ENCODE measurements at places on chromosomes 3 and 15. TPM values are rescaled to one million over a fixed set of nuclear protein-coding genes. Genes with fewer than 3 reads are reported as not detected.

Gene CAMK2N2
- not detected for total RNA-seq

Gene GOLGA8O
- total RNA-seq = not detected

Gene ITPKA
- 0.59 TPM for total RNA-seq

Gene SNX1
- total RNA-seq = 42.2 TPM

Gene VIPR1
- not detected for total RNA-seq

Gene RTP1
- not detected for total RNA-seq

Gene CX3CR1
- not detected for total RNA-seq

Gene SPSB4
- total RNA-seq = not detected

Gene ANKRD34C
- total RNA-seq = not detected

Gene RAMAC
- 36.8 TPM for total RNA-seq

Gene CATSPER2
- 9.6 TPM for total RNA-seq

Gene DPPA2
- not detected for total RNA-seq

Gene OIP5
- 0.59 TPM for total RNA-seq

Gene PFN2
- total RNA-seq = 391 TPM

Gene NR1I2
- not detected for total RNA-seq

Gene TF
- total RNA-seq = under 0.01 TPM

Gene GPR160
- total RNA-seq = not detected

Gene ANKUB1
- total RNA-seq = not detected

Gene SH2D7
- not detected for total RNA-seq

Gene PLA2G4B
- 1.5 TPM for total RNA-seq

Gene RASL12
- total RNA-seq = not detected

Gene SCN5A
- total RNA-seq = 0.30 TPM

Gene ACAN
- total RNA-seq = under 0.01 TPM

Gene PLSCR5
- total RNA-seq = not detected

Gene C3orf20
- not detected for total RNA-seq

Gene PTPRG
- total RNA-seq = 29.5 TPM

Gene CTXND1
- total RNA-seq = not detected

Gene MGLL
- 8.9 TPM for total RNA-seq

Gene COL6A6
- 0.30 TPM for total RNA-seq

Gene NRG4
- under 0.01 TPM for total RNA-seq

Gene CLRN1
- total RNA-seq = not detected

Gene EPHA3
- total RNA-seq = 17.0 TPM

Gene TMC3
- not detected for total RNA-seq

Gene MRPS22
- total RNA-seq = 70.3 TPM

Gene SCAANT1
- not detected for total RNA-seq

Gene SSUH2
- total RNA-seq = not detected

Gene DOCK3
- total RNA-seq = under 0.01 TPM

Gene KLHL40
- total RNA-seq = not detected

Gene PYGO1
- total RNA-seq = 10.4 TPM

Gene DAZL
- not detected for total RNA-seq

Gene DUOXA2
- total RNA-seq = not detected
